ENCODE measurements at places on chromosomes 5 and 9.

GRCh38 chr5:4802044-4802443 is 338.1 kb upstream of the ADAMTS16 start:
- DNase-seq = no peak

GRCh38 chr5:163993126-163993525 is 487.7 kb downstream of the MAT2B start:
- DNase-seq = no peak

DNA sequence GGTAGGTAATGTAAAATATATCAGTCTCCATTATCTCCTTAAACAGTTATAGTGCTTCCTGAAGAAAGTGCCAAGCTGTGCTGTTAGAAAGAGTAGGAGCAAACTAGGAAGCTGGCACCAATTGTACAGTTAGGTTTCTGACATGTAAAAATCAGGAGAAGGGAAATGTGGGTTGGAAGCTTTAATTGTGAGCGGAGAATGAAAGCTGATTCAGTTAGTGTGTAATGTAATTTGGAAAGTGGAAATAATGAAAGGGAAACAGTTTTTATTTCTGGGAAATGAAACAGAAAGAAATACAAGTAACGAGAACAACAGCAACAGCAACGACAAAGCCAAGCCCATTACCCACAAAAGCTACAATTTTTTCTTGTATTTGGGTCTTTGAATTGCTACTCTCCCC is 48.8 kb upstream of the JAK2 start:
- DNase-seq = no peak

GRCh38 chr5:114634967-114635901 is 273.4 kb downstream of the KCNN2 start:
- no peak for DNase-seq

DNA sequence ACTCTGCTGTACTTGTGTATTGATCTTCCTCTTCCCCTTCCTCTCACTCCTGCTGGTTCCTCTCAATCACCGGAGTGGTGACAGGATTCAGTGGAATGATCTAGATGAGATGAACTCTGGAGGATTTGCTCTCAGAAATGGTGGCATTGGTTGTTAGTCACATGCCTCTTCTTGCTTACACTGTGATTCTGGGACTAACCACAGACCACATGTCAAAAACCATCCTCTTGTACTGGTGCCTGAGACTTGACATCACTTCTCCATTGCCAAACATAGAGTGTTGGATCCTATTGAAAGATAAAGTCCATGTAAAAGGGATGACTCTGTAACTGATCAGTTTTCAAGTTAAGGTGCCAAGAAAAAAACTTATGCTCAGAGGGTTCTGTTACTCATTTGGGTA is 506.5 kb downstream of the DMAC1 start:
- no peak for DNase-seq

GRCh38 chr5:171954721-171955120 is 51.7 kb downstream of the FBXW11 start:
- DNase-seq = no peak

DNA sequence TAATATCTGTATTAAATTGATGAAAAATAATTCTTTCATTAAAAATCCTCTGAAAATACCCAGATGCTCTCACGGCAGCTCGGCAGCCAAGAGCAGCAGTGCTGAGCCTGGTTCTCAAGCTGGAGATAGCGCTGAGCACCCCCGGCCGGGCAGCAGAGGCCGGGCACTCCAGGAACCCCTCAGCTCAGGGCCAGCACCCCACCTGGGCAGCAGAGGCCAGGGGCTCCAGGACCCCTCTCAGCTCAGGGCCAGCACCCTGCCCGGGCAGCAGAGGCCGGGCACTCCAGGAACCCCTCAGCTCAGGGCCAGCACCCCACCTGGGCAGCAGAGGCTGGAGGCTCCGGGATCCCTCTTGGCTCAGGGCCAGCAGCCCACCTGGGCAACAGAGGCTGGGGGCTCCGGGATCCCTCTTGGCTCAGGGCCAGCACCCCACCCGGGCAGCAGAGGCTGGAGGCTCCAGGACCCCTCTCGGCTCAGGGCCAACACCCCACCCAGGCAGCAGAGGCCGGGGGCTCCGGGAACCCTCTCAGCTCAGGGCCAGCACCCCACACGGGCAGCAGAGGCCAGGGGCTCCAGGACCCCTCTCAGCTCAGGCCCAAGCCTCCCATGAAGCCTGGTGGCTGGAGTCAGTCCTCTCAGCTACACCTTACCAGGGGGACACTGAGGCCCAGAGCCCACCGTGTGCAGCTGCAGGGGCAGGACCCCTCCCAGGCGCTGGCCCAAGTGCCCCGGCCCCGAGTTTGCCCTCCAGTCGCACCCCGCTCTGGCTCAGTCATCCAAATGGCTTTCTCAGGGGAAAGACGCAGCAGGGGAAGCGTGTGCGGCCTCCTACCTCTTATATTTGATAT is 21.7 kb downstream of the CLPTM1L start:
- no peak for DNase-seq

DNA sequence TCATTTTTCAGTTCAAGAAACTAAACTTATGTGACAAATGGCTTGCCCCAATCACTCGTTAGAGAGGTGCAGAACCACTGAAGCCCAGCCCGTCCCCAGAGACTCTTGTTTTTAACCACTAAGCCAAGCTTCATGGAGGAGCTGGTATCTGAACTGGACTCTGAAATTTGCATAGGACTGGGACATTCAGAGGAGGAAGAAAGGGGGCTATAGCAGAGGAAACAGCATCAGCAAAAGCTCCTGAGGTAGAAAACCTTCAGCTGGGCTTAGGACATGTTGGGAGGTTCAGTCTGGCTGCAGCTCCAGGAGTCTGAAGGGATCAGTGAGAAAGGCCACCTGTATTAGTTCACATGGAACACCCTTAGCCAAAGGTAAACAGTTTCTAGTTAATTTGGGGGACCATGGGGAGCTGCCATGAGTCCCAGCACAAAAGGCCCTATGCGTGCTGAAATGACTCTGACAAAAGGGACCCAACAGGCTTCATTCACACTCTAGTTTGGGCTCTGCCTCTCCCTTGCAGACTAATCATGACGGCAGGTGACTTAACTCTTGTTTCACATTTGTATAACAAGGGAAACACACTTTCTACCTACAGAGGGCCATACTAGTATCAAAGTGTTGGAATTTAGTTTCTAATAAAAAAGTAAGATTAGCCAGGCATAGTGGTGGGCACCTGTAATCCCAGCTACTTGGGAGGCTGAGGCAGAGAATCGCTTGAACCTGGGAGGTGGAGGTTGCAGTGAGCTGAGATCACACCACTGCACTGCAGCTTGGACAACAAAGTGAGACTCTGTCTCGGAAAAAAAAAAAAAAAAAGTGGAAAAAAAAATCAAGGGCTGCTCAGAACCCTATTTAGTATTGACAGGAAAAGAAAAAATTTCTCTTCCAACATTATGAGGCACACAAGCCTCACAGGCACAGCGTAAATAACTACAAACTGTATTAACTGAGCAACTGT is 10.2 kb downstream of the FBXO10 start:
- no peak for DNase-seq

- DNase-seq = no peak
Observed at GRCh38 chr5:6595405-6595804, 37.4 kb downstream of the NSUN2 start.

DNA sequence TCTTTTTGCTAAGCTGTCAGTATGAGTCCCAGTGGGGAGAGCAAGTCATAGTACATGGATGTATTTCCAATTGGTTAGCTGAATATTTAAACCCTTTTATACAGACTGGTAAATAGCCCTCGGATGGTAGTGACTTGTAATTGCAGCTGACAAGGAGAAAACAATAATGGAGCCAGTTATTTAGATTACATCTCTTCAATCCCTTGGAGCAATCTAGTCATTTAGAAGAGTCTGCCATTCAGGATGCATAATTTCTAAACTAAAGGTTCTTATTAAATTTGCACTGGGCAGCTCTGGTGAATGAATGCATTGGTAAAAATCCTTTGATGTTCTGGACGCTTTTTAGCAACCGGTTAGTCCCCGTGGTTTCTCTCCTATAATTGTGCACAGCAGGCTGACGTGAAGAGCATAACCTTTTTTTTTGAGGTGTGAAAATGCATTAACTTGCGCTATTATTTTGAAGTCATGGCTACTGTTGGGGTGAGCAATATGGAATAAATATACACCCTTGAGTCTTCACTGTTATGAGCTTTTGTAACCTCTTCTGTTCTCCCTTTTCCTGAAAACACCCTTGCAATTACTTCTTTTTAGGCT is 158.6 kb upstream of the CD180 start:
- no peak for DNase-seq

DNA sequence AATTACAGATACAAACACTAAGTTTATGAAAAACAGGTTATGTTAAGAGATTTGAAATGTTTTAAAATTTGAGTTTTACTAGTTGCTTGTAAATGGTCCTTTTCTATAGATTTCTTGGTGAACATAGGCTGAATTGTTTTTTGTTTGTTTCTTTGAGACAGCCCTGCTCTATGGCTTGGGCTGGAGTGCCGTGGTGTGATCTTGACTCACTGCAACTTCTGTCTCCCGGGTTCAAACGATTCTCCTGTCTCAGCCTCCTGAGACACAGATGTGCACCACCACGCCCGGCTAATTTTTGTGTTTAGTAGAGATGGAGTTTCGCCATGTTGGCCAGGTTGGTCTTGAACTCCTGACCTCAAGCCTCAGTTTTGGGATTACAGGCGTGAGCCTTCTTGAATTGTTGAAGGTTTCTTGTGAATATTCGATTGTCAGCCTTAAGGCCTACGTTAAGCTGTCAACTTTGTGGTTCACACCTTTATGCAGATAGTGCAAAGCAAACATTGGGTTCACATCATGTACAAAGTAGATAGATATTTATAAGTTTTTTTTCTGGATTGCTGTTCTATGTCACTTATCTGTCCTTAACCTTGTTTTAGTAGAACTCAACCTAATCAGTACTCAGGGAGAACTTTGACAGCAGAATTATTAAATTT is 26.2 kb downstream of the UHRF2 start:
- DNase-seq = no peak

GRCh38 chr5:52469835-52470234 is 317.9 kb upstream of the ITGA1 start:
- no peak for DNase-seq

DNA sequence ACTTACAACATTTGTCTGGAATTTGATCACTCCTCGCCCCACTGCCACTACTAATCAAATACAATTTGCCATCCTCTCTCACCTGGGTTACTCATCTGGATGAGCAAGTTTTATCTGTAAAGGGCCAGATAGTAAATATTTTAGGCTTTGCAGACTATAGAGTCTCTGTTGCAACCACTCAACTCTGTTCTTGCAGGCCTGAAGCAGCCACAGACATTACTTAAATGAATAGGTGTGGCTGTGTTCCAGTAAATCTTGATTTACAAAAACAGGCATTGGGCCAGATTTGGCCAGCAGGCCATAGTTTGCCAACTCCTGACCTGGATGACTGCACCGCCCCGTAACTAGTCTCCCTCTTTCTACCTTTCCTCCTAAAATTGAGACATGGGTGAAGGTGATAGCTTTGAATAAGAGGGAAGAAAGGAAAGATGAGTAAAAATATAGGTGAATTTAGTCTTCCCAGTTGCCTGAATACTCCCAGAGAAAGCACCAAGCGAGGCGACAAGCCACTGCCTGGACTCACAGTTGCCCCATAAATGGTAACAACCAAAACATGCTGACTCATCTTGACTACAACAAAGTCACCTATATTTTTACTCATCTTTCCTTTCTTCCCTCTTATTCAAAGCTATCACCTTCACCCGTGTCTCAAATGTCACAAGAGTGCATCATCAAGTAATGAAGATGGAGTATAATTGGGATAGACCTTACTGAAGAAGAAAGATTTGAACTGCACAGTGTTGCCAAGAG is 32.5 kb upstream of the SCAMP1 start:
- no peak for DNase-seq

DNA sequence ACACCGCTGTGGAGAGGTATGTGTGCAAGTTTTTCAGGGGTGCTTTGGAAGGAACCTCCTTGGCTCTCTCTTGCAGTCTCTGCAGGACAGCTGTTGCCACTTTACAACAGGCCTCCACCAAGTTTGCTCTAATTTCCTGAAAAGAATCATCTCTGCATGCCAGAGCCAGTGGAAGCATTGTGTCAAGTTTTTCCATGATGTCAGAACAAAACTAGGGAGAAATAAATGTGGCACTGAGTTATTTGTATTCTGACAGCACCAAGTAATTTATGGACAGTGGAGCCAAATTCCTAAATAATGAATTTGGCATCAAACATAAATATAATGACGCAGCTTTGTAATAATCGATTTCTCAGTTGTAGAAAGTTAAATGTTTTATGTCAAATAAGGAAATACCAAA is 146.9 kb downstream of the KIAA0825 start:
- no peak for DNase-seq

DNA sequence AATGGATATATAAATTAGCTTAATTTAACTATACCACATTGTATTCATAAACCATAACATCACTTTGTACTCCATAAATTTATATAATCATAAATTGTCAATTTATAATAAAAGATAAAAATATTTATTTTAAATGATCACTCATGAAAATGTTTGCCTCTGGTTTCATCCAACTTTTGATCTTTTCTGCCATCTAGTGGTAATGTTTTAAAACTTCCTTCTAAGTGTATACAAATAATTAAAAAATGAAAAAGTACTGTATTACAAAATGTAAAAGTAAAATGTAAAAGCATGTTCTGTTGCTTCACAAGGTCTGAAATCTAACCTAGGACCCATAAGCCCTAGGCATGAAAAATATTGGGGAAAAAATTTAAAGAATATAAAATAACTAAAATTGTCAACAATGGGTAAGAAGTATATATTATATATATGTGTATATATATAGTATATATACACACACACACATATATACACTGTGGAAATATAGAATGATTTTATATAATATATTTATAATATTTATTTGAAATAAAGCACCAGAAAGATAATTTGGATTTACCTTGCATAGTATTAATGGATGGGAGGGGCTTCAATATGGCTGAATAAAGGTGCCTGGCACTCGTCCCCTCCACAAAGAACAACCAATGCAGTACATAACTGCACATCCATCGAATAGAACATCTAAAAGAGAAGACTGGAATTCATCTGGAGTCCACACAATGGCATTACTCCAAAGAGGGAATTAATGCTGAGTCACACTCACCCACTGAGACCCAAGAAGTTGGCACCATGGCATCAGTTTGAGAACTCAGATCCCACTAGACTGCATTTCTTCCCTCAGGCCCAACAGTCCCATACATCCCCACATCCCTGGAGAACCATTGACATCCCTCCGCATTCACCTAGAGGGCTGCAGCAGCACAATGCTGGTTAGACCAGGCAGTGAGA is 32.5 kb downstream of the ANXA1 start:
- DNase-seq = no peak

DNA sequence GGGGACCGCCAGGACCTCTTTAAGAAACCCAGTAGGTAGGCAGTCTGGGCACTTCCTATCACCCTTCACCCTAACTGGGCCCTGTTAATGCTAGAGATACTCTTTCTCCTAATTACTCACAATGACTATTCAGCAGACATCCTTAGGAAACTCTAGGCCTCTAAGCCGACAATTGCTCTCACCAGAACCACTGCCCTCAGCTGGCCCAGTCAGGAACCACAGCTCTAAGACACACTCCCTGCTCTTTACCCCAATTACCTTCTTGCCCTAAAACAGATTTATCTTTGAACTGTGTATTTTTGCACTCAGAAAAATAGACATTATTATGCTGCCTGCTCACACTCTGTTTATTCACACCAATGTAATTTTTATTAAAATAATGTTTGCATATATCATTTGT is 432.6 kb upstream of the SLC30A5 start:
- no peak for DNase-seq

- no peak for DNase-seq
Observed at GRCh38 chr5:33834334-33834733, 57.5 kb downstream of the ADAMTS12 start.
